ENCODE measurements at places on chromosomes 1 and 21. TPM values are rescaled to one million over a fixed set of nuclear protein-coding genes. Genes with fewer than 3 reads are reported as not detected.

Gene F11R
- 157 TPM for total RNA-seq

Gene FMO2
- total RNA-seq: 0.55 TPM

DNA sequence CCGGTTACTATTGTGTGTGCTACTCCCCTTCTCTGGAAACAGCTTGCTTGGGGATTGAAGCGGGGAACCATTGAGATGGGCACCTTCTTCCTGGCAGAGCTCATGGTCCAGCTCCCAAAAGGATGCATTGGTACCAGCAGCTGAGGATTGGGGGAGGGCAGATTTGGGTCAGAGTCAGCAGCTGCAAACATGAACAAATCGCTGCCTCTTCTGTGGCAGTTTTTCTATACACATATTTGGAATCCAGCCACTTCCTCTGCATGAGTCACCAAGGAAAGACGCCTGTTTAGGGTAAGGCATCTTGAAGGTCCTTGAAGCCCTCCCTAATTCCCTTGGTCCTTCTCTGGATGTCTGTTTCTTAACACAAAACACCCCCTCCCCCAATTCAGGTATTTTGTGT lies 104.7 kb downstream of the DAB1 start:
- DNase-seq: no peak

Gene PAPPA2
- 1.0 TPM for total RNA-seq

GRCh38 chr1:159746666-159747065 lies 32.3 kb upstream of the CRP start:
- no peak for DNase-seq

DNA sequence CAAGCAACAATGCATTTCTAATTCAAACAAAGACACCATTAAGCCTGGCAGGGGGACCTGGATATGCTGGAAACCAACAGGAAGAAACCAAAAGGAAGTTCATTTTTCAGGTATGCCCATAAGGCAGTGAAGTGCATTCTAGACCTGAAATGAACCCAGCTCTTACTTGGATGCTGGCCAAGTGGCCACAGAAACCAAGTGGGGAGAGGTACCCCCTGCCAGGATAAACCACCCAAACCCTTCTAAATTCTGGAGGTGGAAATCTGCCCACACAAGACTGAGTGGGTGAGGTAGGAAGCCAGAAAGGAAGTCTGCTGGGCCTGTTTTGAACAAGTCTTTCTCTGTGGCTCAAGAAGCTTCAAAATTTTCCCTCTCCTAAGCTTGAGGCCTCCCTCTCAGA lies 2.6 kb downstream of the CD5L start:
- DNase-seq: no peak

- DNase-seq: no peak
Observed at GRCh38 chr21:33257094-33257803, 8.9 kb upstream of the IL10RB start.

Measured in mucosa of descending colon (tissue), 3 donors.